ENCODE measurements at places on chromosomes 2 and 18. TPM values are rescaled to one million over a fixed set of nuclear protein-coding genes. Genes with fewer than 3 reads are reported as not detected.

The GREB1 gene
- 0.18 TPM for total RNA-seq

The ALPI gene
- total RNA-seq, result not detected

The PROKR1 gene
- total RNA-seq, result not detected

The CAPN14 gene
- total RNA-seq, result 1.1 TPM

The PSMA8 gene
- not detected for total RNA-seq

All from cardiac atrium fibroblast (primary cell).